Activated CD4-positive, alpha-beta T cell treated with anti-CD3 and anti-CD28 coated beads, Interleukin-2, amount 10 ng/mL, durations not matched to agents 7 days and 5 days (primary cell): ENCODE measurements at places on chromosomes 5 and 9. TPM values are rescaled to one million over a fixed set of nuclear protein-coding genes. Genes with fewer than 3 reads are reported as not detected.
A peak's percentile ranks its signal among the peaks of the same experiment; 100 is the strongest.

GRCh38 chr9:116868201-116868600, 181.1 kb downstream of the TRIM32 start:
- no peak for DNase-seq

GRCh38 chr9:137813167-137813566, 64.4 kb upstream of the CACNA1B start:
- DNase-seq, result no peak

- DNase-seq, result no peak
These were observed 32.0 kb downstream of the CPEB4 start for GRCh38 chr5:173920024-173920753.

DNA sequence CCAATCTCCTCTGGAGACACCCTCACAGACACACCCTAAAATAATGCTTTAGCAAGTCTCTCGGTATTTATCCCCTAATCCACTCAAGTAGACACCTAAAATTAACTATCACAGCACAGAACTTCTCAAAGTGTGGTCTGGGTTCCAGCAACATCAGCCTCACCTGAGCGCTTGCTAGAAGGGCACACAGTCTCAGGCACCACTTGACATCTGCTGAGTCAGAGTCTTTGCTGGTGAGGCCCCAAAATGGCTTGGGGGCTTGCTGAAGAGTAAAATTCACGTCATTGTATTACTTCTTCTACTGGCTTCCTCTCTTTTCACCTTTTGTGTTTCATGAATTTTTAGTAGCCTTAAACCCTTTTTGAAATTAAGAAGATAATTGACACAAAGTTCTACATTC, 9.0 kb downstream of the FOXB2 start:
- DNase-seq, result no peak

- no peak for DNase-seq
These were observed 81.2 kb upstream of the APC start for GRCh38 chr5:112656451-112656850.

DNA sequence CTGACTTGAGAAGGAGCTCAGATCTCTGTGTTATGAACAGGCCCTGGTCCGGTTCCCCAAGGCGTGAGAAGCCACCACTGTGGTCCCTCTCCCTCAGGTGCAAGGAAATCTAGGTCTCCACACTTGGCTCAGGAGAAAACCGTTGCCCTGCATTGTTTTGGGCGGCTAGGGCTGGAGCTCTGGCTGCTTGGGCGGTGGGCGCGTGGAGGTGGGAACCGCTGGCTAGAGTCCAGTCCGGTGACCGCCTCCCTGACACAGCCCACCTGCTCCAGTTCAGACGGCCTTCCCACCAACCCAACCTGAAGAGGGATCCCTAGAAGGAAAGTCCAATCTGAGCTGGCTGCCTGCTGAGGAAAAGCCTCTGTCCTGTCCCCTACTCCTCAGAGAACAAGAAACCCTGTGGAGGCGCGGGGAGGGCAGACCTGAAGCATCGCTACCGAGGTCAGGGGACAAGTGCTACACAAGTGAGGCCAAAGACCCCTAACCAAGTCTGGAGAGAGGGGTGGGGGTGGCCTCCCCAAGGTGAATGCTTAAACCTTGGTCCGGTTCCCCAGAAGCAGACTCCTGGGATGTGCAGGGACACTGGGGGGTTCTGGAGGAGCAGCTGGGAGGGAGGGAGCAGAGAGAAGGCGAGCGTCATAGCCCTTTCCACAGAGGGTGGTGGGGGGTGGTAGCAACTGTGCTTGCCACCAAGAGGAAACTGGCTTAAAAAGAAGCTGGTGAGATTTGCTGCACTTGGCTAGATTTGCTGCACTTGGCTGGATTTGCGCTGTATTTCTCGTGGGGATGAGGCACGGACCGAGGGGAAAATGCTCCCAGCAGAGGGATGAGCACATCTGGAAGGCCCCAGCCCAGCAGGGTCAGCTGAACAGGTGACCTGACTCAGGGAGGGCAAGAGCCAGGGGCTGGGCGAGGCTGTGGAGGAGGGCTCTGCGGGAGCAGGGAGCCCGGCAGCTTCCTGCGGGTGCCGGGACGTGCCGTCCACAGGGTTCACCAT, 65.2 kb downstream of the RAPGEF1 start:
- DNase-seq, result no peak

GRCh38 chr5:75306746-75307145, 30.3 kb upstream of the HMGCR start:
- no peak for DNase-seq

- peak; percentile 42 for DNase-seq
These were observed 530 bp downstream of the RAPGEF1 start for GRCh38 chr9:131739133-131739958.

DNA sequence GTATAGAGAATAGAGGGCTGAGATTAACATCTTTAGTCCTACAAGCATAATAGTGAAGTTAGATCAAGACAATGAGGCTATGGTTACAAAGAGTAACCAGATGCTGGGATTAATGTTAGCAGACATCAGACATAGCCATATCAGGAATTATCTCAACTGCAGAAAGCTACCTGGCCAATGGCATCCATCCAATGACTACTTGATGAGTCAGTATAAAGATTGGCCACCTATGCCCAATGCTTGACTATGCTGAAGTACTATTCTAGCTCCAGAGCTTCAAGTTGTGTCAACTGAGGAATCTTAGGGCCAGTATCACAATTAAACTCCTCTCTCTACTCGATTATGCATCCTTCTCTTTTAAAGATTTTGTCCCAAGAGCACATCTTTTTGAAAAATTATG, 541.4 kb downstream of the PRELID2 start:
- no peak for DNase-seq

- no peak for DNase-seq
These were observed 8.2 kb upstream of the IFNA21 start for GRCh38 chr9:21174671-21175070.

- no peak for DNase-seq
These were observed 49.5 kb downstream of the DAB2IP start for GRCh38 chr9:121700832-121701419.

DNA sequence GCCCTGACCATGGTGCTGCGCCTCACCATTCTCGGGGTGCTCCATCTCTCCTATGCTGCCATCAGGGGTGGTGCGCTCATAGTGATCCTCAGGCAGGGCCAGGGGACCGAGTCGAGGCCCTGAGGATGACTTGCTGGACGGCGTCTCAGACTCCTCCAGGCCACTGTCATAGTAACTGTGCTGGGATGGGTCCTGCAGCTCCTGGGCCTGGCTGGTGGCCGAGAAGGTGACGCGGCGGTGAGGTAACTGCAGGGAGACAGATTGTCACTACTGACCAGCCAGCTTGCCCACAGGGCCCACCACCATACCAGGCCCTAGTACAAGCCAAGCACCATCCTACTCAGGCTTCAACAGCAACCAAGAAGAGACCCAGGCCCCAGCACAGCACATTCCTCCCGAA, 21.0 kb downstream of the PCDH1 start:
- no peak for DNase-seq

DNA sequence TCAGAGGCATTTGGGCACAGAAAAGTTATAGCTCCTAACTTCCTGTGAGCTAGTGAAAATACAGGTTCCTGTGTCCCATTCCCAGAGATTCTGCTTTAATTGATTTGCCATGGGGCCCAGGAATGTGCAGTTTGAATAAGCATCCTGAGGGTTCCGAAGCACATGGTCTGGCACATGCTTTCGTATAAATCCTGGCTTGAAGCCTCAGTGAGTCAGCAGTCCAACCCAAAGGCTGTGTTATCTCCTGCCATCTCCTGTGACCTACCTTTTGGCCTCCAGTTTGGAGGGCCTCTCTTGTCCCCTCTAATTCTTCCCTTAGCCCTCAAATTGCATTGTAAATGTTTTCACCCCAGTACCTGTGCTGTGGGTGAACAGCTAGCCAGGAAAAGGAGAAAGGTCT, 183.8 kb downstream of the NR3C1 start:
- no peak for DNase-seq

GRCh38 chr9:77893706-77894105, 137.9 kb downstream of the GNAQ start:
- DNase-seq, result no peak

DNA sequence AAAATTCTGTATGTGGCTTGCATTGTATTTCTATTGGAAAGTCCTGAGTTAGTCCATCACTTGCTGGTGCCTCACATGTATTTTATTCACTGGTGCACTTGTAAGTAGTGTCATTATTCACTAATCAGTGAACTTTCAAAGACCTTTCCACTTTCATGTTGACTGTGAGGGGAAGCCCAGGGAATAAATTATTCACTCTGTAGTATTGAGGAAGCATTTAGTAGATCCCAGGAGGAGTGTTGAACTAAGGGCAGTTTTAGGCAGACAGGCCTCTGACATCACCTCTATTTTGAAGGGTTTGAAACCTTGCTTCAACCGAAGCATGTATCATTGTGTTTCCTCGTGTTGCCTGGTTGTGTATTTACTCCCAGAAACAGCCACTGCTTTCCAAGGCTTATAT, 705.4 kb upstream of the RIOK2 start:
- DNase-seq, result no peak

- no peak for DNase-seq
These were observed 54.4 kb upstream of the PIK3R1 start for GRCh38 chr5:68161156-68161555.

GRCh38 chr9:83964973-83965349, 15.1 kb downstream of the HNRNPK start:
- no peak for DNase-seq

DNA sequence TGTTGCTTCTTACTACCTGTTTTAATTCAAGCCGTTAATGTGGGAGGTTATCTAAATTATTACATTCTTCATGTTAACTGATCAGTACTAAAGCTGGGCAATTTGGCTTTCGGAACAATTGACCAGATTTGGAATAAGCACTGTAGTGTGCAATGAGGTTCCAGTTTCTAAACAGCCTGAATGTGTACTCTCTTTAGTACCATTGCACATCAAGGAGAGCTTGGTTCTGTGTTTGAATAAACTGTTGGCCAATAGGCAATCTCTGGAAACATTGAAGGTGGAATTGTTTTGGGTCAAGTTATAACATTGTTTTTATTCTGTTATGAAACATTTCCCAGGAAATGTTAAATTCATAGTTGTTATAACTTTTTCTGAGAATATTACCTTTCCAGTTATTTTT, 105.2 kb downstream of the PBX3 start:
- DNase-seq, result no peak

DNA sequence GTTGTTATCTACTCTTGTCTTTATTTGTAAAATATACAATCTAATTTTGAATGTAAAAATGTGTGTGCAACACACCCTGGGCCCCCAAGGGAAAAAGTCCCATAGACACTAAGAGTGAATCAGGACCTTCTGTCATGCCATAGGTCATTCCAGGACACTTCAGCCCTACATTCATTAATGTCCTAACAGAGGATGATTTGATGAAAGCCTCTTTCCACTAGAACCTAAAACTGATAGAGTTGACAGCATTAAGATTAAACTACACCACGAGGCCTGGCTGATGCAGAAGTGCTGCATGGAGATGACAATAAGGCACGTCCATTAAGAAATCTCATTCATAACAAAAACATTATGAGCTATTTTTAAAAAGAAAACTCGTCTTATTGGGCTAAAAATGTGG, 46.2 kb downstream of the FRMD3 start:
- no peak for DNase-seq

- no peak for DNase-seq
These were observed 14.8 kb downstream of the PIP5K1B start for GRCh38 chr9:68719847-68720246.

DNA sequence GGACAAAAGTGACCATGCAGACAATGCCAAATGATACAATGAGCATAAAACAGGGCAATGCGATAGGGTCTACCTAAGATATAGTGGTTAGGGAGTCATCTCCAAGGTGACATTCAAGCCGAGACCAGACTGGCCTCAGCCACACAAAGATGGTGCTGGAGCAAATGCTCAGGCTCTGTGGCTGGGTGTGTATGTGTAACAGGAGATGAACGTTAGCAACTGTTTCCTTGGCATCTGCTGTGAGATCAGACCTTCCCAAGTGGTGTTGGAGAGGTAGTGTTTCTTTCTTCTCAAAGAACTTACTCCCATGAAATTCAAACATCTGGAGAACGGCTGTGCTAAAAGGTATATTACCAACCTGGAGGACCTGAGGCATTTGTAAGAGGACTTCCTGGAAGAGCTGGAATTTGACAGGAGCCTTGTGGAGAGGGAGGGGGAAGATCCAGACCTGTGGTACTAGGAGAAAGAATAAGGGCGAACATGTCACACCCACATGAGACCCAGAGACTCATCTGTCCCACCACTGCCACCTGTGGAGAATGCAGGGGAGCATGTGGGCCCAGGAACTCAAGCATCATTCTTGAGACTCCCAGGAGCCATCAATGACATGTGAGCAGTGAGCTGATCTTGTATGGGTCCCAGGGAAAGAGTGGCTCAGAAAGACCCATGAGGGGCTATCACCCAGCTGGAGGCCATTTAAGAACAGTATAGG, 21.4 kb upstream of the ANXA6 start:
- DNase-seq, result no peak

Gene MAP3K1
- total RNA-seq, result 59.9 TPM

Gene TAF11L9
- total RNA-seq, result not detected

Gene DMRT3
- not detected for total RNA-seq

Gene LCN15
- not detected for total RNA-seq

Gene CCL19
- total RNA-seq, result not detected

Gene TMEM174
- total RNA-seq, result not detected

Gene GFI1B
- total RNA-seq, result not detected

Gene SPATA31E1
- total RNA-seq, result not detected

Gene CDC20B
- 0.12 TPM for total RNA-seq

Gene SLIT3
- not detected for total RNA-seq

Gene PTAR1
- 62.3 TPM for total RNA-seq

Gene CSF1R
- 0.15 TPM for total RNA-seq

Gene ZNF883
- 0.42 TPM for total RNA-seq

Gene PPIP5K2
- total RNA-seq, result 60.5 TPM

Gene CNTNAP3B
- not detected for total RNA-seq

Gene PCDHB16
- total RNA-seq, result not detected
